ENCODE measurements at places on chromosomes 5 and 9.
A peak's percentile ranks its signal among the peaks of the same experiment; 100 is the strongest.

GRCh38 chr9:89886281-89886700 is 281.5 kb downstream of the GADD45G start:
- DNase-seq, result no peak

GRCh38 chr5:17992291-17992690 is 358.0 kb downstream of the TAF11L14 start:
- no peak for DNase-seq

- DNase-seq, result no peak
Measured at GRCh38 chr9:14170973-14171596, 142.9 kb downstream of the NFIB start.

DNA sequence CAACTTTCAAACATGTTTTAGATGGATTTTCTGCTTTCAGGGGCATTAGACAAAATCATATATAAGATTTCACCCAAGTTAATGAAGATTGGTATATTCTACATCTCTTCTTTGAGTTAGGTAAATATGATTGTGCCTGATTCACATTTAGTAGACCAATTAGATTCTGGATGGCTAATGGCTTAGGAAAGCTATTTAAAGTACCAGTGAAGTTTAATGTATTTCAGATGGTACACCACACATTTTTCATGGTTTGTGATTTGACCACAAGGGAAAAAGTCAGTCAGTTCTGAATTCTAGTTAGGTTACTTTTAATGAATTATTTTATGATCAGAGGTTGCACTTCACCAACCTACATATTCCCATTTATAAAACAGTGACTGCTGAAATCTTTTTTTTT is 409.7 kb downstream of the ADGRV1 start:
- no peak for DNase-seq

- DNase-seq, result no peak
Measured at GRCh38 chr9:9612270-9612669, 1000.5 kb downstream of the PTPRD start.

DNA sequence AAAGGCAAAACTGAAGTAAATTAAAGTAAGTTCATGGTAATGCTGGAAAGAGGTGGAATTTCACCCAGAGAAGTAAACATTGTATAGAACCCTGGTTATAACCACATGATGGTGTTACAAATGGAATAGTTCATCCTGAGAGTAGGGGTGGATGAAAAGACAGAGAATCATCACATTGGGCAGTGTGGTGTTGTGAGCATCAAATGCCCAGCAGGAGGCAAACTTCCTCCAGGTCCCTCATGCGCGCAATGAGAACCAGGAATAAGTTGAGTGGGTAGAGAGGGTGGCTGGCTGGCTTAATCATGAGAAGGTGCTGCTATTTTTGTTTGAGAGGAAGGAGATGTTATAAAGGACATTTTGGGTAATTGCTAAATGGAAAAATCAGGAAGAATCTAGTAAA is 163.3 kb upstream of the HMHB1 start:
- DNase-seq, result peak; percentile 65
